Head of caudate nucleus (tissue), 42 donors: ENCODE measurements at places on chromosomes 13 and 19.
A peak's percentile ranks its signal among the peaks of the same experiment; 100 is the strongest.

GRCh38 chr13:33355201-33355895 lies 69.8 kb upstream of the STARD13 start:
- no peak for DNase-seq

DNA sequence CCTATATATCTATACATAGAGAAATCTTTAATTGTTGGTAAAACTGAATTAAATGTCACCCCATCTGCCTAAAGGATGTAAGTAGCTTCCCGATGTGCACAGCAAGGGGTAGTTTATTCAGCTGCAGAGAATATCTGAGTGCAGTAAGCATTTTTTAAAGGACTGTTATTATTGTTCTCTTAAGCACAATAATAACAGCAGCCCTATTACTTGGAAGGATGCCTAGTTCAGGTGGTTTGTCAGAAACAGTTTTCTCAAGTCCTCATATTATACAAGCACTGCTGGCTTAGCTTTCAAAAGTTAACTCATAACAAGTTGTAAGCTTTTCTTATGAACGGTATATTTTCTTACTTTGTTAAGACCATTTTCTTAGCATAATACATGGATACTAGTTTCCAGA lies 142.6 kb downstream of the CRYL1 start:
- no peak for DNase-seq

DNA sequence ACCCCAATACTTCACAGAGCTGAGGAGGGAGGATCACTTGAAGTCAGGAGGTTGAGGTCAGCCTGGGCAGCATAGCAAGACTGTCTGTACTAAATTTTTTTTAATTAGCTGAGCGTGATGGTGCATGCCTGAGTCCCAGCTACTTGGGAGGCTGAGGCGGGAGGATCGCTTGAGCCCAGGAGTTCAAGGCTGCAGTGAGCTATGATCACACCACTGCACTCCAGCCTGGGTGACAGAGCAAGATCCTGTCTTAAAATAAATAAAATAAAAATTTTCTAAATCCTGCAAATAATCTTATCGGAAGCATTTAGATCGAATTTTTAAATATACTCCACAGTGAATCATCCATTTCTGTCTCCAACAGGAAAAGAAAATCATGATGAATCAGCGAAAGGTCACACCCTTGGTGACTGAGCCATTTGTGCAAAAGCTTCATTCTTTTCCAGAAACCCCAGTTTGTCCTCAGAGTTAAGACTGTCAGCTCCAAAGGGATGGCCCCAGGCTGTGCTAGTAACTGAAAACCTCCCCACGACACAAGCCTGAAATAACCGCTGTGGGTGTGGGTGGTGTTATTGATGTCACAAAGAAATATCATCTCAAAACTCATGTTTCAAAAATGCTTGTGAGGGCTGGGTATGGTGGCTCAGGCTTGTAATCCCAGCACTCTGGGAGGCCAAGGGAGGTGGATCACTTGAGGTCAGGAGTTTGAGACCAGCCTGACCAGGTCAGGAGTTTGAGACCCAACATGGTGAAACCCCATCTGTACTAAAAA lies 167.6 kb downstream of the PTPRS start:
- no peak for DNase-seq

DNA sequence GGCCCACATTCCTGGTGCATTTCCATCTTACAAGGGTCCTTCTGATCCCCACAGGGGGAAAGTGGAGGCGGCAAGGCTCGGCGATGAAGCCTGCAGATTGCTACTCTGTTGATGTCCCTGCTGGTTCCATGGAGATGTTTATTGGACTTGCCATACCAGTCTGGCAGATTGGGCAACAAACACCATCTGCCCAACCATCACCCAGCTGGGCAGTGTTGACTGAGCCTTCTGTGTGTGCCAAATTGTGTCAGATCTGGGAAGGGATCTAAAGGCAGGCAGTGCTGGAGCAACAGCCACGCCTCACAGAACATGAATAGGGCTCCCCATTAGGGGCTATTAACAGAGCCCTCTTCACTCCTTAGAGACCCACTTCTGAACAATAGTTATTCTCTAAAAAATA lies 35.0 kb downstream of the FLT1 start:
- DNase-seq, result no peak

GRCh38 chr19:3665681-3666544 lies 34.4 kb downstream of the PIP5K1C start:
- peak; percentile 68 for DNase-seq

GRCh38 chr19:17325133-17325532 lies 9.5 kb downstream of the ANO8 start:
- DNase-seq, result no peak

- DNase-seq, result no peak
Observed at GRCh38 chr13:48891586-48891985, 84.1 kb upstream of the FNDC3A start.

DNA sequence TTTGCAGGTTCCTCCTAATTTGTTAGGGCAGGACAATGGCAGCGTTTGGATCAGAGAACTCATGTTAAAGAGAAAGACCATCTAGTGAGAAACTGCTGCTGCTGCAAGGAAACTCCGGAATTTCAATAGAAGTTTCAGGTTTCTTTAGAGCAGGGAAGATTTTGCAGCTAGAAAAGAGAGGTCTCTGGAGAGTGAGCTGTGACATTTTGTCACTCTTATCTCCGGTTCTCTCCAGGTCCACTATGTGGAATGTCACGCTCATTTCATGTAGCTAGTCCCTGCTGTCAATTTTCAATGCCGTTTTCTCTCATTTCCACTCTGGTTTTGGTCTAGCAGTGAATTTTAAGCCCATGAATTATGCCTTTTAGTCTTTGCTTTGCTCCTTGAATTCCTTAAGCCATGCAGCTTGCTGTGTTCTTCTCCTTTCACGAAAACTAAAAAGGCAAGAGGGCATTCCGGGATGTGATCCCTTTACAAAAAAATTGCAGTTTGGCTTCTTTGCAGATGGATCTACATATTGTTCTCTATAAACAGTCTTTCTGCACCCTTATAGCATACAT lies 46.7 kb upstream of the POSTN start:
- no peak for DNase-seq
